ENCODE measurements at places on chromosomes 16 and 17. TPM values are rescaled to one million over a fixed set of nuclear protein-coding genes. Genes with fewer than 3 reads are reported as not detected.

CCDC200 gene
- total RNA-seq: not detected

ZPBP2 gene
- not detected for total RNA-seq

KRTAP1-5 gene
- total RNA-seq: not detected

EIF1 gene
- 255 TPM for total RNA-seq

IST1 gene
- total RNA-seq: 222 TPM

- H3K4me1 ChIP-seq: peaks cover 24% of the 10 kb centered on the region
- no peaks in the 10 kb centered on the region for H3K36me3 ChIP-seq
- no peaks in the 10 kb centered on the region for H3K27me3 ChIP-seq
Measured at GRCh38 chr17:61862105-61862574, 1.2 kb downstream of the BRIP1 start.

GRCh38 chr17:34652021-34652555, 72.7 kb downstream of the TMEM132E start:
- H3K27me3 ChIP-seq: peaks cover 6% of the 10 kb centered on the region
- DNase-seq: no peak
- H3K4me3 ChIP-seq: no peak overlapping the region
- H3K27ac ChIP-seq: no peak overlapping the region
- no peaks in the 10 kb centered on the region for H3K36me3 ChIP-seq

- no peaks in the 10 kb centered on the region for H3K27me3 ChIP-seq
- DNase-seq: no peak
- no peaks in the 10 kb centered on the region for H3K36me3 ChIP-seq
Measured at GRCh38 chr17:14113137-14113536, 43.8 kb downstream of the COX10 start.
